ENCODE measurements at places on chromosomes 16 and 17. TPM values are rescaled to one million over a fixed set of nuclear protein-coding genes. Genes with fewer than 3 reads are reported as not detected.

ZFP3 gene
- 9.1 TPM for total RNA-seq

CORO6 gene
- total RNA-seq: 23.3 TPM

KCNH6 gene
- total RNA-seq: not detected

BFAR gene
- total RNA-seq: 60.3 TPM

- DNase-seq: no peak
Observed at GRCh38 chr16:12010388-12011251, 34.1 kb downstream of the SNX29 start.

- DNase-seq: no peak
Observed at GRCh38 chr17:27049104-27049784, 244.7 kb upstream of the WSB1 start.

GRCh38 chr17:37769050-37769449 is 24.2 kb upstream of the HNF1B start:
- no peak for DNase-seq

GRCh38 chr17:65061646-65062045 is 5.1 kb upstream of the GNA13 start:
- no peak for DNase-seq

GRCh38 chr16:55645986-55646385 is 9.8 kb upstream of the SLC6A2 start:
- DNase-seq: no peak

- DNase-seq: no peak
Observed at GRCh38 chr17:79814974-79815835, 18.3 kb upstream of the CBX8 start.

DNA sequence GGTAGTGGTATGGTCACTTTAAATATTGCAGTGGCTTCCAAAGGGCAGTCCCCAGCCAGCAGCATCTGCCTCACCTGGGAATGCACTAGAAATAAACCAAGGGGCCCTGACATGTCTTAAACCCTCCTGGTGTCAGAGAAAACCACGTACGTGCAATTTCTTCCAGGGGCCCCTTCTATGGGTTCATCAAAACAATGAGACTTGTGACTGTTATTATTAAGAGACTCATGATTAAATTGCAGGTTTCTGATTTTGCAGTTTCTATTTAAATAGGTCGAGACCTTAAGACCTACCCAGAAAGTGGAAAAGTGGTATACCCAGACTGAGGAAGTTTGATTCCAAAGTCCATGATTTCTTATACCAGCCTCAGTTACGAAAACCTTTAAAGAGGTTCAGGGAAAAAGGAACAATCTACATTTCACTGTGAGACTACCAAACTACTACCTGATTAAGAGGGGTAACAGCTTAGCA is 746 bp upstream of the POLG2 start:
- no peak for DNase-seq

GRCh38 chr17:80352991-80353665 is 61.8 kb upstream of the ENDOV start:
- no peak for DNase-seq

- no peak for DNase-seq
Observed at GRCh38 chr17:28404812-28405570, 1.0 kb downstream of the SLC46A1 start.

DNA sequence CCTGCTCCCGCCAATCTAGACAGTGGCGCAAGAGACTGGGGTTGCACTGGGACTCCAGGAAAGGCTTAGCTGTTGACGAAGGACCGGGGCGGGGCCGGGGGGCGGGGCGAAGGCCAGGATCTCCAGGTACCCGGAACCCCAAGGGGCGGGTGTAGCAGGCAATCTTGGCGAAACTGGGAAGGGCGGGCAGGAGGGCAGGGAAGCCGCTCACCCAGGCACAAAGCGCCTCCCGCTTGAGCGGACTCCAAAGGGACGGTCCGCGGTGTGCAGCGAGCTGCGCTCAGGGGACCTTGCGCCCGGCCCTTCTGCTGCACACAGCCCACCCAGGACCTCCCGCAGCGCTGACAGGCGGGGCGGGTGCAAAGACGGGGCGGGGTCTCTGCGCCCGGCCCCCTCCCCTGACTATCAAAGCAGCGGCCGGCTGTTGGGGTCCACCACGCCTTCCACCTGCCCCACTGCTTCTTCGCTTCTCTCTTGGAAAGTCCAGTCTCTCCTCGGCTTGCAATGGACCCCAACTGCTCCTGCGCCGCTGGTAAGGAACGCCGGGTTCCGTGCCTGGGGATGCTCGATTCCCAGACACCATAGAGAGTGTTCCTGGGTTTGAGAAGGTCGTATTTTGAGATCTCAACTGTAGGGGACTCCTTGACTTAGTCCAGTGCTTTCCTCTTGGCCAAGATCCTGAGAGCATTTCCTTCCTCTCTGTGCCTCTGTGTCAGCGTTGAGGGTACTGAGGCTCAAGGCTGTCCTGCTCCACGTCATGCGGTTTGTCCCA is at the start of gene MT1F:
Gene MT1F (plus strand): TSS at position 405 of the 772 bp plus-strand sequence. CDS start 100 bp downstream, at position 505.
- DNase-seq: peak; percentile 88

DNA sequence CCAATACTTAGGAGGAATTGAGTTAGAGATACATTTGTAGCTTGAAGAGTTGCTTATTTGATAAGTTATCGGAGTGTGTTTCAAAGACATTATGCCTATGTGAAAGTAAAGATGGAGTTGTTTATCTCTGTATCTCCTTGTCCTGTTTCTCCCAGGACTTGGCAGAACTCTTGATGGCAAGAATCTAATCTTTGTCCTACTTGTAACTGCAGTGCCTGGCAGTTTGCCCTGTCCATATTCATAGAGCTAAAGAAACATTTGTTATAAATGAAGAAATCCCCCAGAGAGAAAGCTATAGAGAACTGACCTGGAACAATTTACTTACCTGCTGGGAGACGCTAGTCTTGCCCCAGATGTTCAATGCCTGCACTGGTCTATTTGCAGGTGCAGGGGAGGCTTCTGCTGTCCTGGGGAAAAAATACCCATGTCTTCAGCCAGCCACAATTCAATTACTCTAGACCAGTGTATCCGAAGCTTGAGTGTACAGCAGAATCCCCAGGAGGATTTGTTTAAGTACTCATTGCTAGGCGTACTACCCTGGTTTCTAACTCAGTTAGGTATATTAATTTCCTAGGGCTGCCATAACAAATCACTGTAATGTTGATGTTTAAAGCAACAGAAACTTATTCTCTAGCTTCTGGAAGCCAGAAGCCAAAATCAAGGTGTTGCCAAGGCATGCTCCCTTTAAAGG is 410.0 kb upstream of the HSBP1 start:
- no peak for DNase-seq
